ENCODE measurements at places on chromosomes 4 and X. TPM values are rescaled to one million over a fixed set of nuclear protein-coding genes. Genes with fewer than 3 reads are reported as not detected.

GRCh38 chrX:24619647-24620046, 27.5 kb downstream of the PCYT1B start:
- DNase-seq, result peak; percentile 15

GRCh38 chrX:14022019-14022418, 7.7 kb downstream of the GEMIN8 start:
- no peak for DNase-seq

DNA sequence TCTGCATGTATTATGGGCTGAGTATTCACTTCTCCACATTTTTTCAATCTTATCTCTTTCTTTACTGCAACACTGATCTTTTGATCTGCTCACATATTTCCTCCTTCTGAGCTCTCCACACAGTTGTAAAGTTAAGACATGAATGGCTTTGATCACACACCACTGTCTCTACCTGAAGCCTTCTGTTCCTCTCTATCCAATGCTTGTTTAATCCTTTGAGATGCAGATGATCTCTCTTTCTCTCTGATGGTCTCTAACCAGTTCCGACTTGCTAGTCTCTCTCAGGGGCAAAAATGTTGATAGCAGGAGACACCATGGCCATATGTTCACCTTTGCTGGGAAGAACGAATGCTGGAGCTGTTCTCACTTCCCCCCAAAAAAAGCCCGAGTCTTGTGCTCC, 162.4 kb downstream of the UNC5C start:
- DNase-seq, result no peak

- DNase-seq, result no peak
These were observed 133.6 kb upstream of the GIMD1 start for GRCh38 chr4:106502106-106502699.

DNA sequence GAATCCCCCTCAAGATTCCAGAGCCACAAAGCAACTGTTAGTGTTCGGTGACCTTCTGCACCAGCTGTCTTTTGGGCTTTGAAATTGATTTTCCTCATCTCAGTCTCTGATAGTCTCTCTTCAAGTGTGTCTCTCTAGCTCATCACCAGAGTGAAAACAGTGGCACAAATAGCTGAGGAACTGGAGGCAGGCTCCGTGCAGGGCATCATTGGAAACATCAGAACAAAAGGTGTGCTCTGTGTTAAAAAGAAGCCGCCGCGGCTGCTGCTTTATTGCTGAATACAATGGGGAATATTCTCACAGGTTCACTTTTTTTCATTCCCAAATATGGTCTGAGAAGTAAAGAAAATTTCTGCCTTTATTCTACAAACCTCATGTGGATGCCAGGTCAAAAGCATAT, 297.5 kb downstream of the DCTD start:
- no peak for DNase-seq

- DNase-seq, result no peak
These were observed 142.0 kb downstream of the RTL3 start for GRCh38 chrX:78517124-78517523.

Gene NLRP2B
- polyA plus RNA-seq, result not detected

Gene CXCL6
- polyA plus RNA-seq, result 0.30 TPM

Gene AGTR2
- 47.8 TPM for polyA plus RNA-seq

Gene PRIMPOL
- polyA plus RNA-seq, result 20.6 TPM

Gene CSAG3
- polyA plus RNA-seq, result not detected

Gene MAGEB1
- not detected for polyA plus RNA-seq

Gene ZAR1
- not detected for polyA plus RNA-seq
